ENCODE measurements at places on chromosomes 16 and 17.
A peak's percentile ranks its signal among the peaks of the same experiment; 100 is the strongest.

DNA sequence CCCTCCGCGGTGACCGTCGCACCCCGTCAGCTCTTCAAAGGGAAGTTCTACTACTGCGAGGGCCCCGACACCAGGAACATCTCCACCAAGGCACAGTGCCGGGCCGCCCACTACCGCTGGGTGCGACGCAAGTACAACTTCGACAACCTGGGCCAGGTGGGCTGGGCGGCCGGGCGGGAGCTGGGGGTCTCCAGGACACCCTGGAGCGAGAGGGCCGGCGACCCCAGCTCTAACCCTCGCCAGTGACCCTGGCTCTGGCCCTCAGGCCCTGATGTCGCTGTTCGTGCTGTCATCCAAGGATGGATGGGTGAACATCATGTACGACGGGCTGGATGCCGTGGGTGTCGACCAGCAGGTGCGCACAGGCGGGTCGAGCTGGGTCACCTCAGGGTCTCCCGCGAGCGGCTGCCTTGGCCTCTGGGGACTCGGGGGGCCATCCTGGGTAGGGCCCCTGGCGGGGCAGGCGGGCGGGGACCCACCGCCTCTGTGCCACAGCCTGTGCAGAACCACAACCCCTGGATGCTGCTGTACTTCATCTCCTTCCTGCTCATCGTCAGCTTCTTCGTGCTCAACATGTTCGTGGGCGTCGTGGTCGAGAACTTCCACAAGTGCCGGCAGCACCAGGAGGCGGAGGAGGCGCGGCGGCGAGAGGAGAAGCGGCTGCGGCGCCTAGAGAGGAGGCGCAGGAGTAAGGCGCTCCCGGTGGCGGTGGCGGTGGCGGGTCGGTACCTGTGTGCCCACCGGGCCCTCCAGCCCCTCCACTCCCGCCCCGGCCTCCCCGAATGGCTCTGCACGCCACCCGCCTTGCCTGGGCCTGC lies 13.4 kb downstream of the TPSG1 start:
- DNase-seq = no peak

GRCh38 chr17:77476006-77476405 lies 335.2 kb downstream of the SEC14L1 start:
- no peak for DNase-seq

DNA sequence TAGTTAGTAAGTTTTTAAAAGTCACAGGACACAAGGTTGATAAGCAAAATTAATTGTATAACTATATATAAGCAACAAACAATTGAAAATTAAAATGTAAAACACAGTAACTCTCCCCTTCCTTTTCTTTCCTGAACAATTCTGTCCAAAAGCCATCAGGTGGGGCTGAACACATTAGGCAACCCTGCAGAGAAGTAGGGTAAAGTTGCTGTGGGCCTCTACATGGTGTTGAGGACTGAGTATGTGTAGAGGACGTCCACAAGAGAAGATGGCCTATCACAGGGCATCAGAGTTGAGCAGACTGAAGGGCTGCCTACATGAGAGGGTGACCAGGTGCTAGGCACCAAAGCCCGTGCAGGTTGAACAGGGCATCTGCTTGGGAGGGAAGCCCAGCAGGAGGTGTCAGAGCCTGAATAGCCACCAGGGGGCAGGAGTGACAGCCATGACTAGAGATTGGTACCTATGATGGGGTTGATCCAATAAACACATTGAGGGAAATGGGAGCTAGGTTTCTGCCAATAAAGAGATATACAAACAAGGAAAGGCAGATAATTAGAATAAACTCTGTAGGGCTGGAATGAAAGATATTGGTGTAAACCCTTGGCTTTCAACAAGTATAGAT lies 415.1 kb downstream of the NPIPA8 start:
- no peak for DNase-seq

- no peak for DNase-seq
Observed at GRCh38 chr17:1011760-1012735, 15.1 kb downstream of the TIMM22 start.

- DNase-seq = no peak
Observed at GRCh38 chr16:66391726-66392670, 25.5 kb downstream of the CDH5 start.

DNA sequence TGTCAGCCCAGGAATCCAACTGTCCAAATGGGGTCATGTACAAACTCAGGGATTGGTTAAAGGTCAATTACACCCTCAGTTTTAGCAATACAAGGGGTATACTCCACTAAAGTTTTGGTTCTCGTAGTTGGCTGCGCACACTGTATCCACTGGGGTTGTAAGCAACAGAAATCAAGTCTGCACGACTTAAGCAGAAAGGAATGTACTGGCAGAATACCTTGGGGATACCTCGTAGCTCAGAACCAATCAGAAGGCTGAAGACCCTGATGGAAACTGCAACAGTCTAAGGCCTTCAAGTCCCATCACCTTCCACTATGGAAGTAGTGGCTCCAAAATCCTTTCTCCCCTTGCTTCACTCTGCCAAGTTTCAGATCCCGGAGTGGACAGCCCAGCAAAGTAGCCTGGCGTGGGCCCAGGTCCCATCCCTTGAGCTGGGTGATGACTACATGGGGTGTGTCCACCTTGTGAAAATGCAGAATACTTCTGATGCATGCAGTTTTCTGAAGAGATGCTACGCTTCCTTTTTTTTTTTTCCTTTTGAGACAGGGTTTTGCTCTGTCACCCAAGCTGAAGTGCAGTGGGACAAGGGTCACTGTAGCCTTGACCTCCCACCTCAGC lies 21.1 kb upstream of the RPH3AL start:
- peak; percentile 77 for DNase-seq

- DNase-seq = no peak
Observed at GRCh38 chr16:7605812-7606211, 273.2 kb downstream of the RBFOX1 start.

DNA sequence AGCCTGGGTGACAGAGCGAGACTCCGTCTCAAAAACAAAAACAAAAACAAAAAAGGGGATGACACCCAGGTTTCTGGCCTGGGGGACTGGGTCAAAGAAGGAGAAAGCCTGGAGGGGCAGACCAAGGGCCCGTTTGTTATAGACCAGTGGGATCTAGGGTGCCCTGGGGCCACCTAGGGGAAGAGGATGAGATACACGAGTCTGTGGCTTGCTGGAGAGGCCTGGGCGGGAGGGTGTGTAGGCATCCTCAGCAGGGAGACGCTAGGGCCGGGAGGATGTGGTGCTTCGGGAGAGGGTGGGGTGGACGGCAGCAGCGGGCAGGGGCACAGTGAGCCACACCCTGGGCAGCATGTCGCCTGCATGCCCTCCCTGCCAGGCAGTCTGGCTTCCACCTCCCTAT lies 17.1 kb upstream of the CRK start:
- no peak for DNase-seq

GRCh38 chr16:19680881-19681340 lies 37.1 kb downstream of the KNOP1 start:
- DNase-seq = no peak

- peak; percentile 69 for DNase-seq
Observed at GRCh38 chr17:45227101-45227925, 5.6 kb downstream of the FMNL1 start.

- no peak for DNase-seq
Observed at GRCh38 chr17:31373150-31374093, 18.1 kb upstream of the RAB11FIP4 start.

DNA sequence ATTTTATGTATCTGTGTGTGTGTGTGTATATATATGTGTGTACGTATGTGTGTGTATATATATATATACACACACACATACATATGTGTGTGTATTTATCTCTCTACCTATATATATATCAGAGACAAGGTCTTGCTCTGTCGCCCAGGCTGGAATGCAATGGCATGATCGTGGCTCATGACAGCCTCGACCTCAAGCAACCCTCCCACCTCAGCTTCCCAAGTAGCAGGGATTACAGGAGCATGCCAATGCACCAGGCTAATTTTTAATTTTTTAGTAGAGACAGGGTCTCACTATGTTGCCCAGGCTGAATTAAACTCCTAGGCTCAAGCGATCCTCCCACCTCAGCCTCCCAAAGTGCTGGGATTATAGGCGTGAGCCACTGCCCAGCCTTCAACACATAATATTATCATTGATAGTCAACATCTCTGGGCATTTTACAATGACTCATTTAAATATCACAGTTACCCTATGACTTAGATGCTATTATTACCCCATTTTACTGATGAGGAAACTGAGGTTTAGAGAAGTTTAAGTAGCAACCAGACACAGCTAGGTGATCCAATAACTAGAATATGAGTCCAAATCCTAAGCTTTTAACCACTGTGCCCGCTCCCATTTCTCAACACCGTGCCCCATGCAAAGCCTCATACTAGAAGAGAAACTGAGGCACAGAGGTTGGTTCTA lies 24.3 kb downstream of the G6PC3 start:
- DNase-seq = no peak

DNA sequence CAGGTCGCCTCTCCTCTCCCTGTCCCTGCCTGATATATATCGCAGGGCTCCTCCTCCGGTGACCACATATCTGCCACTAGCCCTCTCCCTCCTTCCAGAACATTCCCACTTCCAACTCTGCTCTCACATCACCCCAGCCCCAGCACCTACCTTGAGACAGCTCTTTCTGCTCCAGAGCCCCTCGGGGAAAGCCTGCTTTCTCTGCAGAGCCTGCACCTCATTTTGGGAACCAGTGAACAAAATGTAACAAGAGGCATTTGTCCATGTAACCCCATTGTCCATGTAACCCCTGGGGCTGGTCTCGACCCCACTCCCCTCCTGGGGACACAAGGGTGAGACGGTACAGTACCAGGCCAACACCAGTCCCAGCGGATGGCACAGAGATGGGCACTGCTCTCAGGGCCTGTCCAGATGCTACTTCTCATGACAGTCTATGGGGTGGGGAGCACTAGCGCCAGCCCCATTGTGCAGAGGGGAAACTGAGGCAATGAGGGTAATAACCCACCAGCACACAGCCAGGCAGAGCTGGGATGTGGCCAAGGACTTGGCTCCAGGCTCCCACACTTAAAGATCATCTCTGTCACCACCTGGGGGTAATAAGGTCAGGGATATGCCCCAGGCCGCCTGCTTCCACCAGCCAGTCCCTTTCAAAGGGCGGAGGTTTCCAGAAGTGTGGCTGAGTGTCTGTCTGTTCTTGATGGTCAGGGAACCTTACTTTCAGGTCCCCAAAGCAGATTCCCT lies 42.9 kb downstream of the TBC1D16 start:
- no peak for DNase-seq

DNA sequence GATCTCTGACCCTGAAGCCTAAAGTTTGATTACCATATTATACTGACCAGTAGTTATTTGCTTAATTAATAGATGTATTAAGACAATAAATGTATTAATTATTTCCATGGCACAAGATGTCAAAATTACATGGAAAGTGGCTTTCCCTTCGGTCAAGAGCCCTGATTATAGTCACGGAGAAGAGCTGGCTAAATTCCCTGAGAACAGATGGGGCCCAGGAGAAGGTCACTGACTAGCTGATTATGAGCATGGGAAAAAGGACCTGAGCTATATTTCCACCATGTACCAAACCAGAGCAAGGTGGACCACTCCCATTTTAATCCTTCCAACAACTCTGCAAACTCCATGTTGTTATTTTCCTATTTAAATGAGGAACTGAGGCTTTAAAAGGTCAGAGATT lies 12.9 kb upstream of the MYO18A start:
- no peak for DNase-seq

Measured in psoas muscle (tissue), 8 donors.